Fibroblast of mammary gland (primary cell): ENCODE measurements at places on chromosomes 16 and 17.

- DNase-seq = no peak
Observed at GRCh38 chr16:11258553-11259492, 2.8 kb upstream of the SOCS1 start.

- no peak for DNase-seq
Observed at GRCh38 chr17:4509923-4510617, 11.4 kb downstream of the SPNS2 start.

GRCh38 chr16:23403547-23403946 is 49.4 kb downstream of the COG7 start:
- DNase-seq = peak; percentile 27

DNA sequence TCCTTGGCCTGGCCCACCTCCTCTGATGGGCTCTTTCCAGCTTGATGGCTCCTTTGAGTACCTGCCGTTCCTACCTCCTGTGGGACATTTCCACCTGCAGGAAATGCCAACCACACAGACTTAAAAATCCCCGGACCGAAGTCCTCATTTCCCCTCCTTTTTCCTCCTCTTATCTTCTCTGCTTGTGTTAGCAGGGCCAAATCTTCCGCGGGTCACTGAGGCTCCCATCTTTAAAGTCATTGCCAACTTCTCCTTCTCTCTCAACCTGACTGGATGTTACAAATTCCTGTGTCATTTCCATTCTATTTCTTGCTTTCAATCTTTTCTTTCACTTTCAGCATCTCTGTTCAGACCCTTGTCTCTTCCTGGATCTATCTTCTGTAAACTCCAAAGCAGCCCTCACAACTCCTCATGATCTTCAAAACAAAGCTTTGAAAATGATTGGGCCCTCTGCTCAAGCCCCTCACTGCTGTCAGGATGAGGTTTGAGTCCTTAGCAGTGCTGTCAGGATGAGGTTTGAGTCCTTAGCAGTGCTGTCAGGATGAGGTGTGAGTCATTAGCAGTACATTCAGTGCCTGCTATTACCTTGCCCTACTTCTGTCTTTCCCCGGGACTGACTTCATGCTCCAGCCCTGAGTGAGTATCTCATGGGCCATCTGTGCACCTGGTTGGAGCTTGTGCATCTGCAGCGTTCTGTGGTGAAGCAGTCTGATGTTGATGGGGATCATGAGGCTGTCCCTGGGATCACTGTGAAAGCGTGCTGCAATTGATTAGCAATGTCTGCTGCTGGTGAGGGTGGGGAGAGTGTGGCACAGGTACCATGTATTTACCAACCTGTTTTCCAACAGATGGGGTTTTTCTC is 100.1 kb downstream of the IRF8 start:
- DNase-seq = no peak

DNA sequence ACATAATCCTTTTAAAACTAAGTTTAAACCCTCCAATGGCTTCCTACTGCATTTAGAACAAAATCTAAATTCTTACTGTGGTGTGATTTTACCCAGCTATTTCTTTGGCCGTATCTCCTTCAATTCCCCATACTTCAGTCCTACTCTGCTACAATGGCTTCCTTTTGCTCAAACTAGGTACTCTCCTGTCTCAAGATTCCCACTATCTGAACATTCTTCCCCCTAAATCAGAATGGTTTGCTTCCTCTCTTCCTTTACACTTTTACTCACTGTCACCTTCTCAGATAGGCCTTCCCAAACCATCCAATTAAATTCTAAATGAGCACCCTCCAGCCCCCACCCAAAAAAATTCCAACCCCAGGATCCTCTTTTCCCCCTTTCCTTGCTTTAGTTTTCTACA is 109.2 kb downstream of the BRIP1 start:
- DNase-seq = no peak

DNA sequence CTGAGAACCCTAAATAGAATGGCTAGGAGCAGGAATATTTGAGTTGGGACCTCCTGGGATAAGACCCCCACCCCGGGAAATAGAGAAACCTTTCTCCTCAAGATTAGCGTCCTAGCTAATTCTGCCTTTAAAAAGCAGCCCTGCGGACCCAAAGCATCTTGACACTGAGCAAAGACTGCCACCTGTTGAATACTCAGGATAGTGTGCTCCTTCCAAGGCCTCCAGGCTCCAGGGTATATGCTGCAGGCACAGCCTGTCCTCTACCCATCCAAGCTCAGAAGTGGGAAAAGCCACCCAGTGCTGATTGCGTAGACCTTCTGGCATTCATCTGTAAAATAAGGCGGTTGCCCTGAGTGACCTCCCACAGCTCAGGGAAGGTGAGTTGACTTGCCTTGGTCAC is 456.2 kb upstream of the DYNLRB2 start:
- peak; percentile 26 for DNase-seq

- peak; percentile 23 for DNase-seq
Observed at GRCh38 chr17:2485543-2485942, 26.1 kb downstream of the METTL16 start.

DNA sequence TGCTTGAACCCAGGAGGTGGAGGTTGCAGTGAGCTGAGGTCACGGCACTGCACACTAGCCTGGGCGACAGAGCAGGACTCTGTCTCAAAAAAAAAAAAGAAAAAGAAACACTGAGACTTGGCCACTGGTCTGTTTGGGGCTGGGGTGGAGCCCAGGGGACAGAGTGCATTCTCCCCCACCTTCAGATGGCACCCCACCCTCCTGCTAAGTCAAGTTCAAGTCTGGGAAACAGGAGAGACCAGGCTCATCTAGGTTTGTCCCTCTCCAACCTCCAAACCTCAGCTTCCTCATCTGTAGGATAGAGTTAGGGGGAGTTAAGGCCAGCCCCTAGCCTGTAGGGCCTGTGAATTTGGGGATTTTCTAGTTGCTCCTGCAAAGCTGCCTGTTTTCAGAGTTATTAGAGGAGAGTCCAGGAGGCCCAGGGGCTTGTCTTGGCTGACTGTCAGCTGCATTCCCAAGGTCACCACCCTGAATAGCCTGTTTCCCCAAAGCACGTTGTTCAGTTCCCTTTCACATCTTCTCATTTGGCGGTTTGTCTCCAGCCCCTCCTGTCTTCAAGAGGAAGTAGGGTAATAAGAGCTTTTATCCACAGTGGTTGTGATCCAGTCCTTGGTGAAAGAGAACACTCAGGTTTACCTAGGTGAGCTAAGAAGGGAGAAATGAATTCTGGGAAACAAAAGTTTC is 2.2 kb downstream of the MT3 start:
- no peak for DNase-seq

DNA sequence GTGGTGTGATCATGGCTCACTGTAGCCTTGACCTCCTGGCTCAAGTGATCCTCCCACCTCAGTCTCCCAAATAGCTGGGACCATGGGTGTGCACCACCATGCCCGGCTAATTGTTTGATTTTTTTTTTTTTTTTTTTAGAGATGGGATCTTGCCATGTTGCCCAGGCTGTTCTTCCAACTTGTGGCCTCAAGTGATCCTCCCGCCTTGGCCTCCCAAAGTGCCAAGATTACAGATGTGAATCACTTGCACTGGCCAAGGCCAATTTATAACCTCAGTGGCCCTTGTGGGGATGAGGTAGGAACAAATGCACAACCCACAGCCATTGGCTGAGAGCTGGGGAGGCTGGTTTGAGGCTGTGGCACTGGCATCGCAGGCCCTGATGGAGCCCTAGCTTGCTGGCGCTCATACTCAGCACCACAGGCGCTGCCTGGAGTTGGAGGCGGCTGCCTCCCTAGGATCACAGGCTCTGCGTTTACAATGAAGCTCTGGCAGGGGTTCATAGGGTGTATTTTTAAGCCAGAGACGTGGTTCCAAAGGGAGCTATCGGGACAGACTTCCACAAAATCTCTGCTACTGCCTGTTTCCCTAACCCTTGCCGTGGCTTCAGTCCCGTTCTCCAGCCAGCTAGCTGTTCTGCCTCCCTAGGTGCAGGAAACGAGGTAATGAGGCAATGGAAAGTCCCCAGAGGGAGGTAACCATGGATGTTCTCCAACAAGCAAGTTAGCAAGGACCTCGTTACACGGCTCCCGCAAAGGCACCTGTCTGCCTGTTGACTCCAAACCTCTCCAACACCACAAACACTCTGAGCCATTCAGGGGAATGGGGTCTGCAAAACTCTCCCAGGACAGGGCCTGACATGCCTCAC is 2.9 kb downstream of the ABCA3 start:
- no peak for DNase-seq

GRCh38 chr16:56972403-56973293 is 10.9 kb downstream of the CETP start:
- DNase-seq = no peak

DNA sequence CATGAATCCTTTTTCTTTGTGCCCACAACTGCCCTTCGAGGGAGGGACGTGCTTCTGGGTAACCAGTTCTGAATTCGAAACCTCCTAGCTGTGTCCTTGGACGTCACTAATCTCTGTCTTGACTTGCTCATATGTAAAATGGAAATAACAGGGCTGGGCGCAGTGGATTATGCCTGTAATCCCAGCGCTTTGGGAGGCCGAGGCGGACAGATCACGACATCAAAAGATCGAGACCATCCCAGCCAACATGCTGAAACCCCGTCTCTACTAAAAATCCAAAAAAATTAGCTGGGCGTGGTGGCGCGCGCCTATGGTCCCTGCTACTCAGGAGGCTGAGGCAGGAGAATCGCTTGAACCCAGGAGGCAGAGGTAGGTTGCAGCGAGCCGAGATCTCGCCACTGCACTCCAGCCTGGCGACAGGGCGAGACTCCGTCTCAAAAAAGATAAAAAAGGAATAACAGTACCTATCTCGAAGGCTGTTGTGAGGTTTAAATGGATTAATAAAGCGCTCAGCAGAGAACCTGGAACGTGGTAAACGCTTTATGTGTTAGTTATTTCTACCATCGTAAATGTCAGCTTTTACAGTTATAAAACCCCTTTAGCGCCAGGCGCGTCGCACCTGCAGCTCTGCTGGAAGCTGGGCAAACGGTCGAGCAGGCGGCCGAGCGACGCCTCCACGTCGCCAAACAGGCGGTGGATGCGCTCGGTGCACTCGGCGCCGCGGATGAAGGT is 641 bp downstream of the COG8 start:
- no peak for DNase-seq

DNA sequence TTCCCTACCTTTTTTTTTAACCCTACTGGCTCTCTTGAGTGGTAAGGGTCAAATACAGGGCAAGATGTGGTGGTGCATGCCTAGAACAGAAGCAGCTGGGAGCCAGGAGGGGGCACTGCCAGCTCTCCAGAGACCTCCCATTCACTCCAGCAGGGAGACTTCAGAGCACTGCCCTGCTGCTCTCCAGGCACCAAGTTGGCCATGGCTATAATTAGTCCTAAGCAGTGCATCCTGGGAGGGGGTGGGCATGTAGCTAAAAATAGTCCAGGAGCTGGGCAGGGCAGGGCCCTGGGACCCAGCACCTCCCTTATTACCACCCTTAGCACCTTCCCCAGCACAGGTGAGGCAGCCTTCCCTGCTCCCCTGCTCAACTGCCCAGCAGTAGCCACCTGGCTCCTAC is 3.5 kb downstream of the CORO6 start:
- DNase-seq = peak; percentile 48

DNA sequence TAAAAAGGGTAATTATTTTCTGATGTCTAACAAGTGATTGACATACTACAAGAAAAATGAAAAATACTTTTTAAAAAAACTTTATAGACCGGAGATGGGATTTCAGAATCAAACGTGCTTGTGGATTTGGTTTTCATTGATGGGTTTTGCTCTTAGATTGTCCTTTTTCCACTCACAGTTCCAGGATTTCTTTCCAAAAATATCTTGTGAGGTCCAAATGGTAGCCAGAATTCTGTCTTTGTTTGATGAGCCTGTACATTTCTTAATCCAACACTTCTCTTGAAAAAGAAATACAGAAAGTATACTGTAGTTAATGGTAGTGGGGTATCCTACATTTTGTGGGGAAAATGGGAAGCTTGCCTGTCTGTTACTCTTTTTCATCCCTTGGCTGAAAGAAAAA is 329.3 kb downstream of the KCNJ2 start:
- DNase-seq = no peak

DNA sequence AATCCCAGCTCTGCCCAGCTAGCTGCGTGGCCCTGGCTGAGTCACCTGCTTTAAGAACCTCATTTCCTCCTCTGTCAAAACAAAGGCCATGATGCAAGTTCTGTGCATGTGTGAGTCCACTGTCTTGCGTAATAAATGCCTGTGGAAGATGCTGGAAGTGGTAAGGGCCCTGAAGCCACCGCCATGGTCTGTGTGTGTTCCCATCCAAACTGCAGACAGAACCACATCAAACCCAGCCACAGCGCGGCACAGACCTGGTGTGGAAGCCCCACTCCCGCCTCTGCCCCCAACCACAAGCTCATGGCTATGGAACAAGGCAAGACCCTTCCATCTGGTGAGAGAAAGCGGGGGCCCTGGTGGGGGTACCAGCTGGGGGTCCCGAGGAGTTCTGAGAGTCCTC is 26.0 kb downstream of the NECAB2 start:
- peak; percentile 98 for DNase-seq

DNA sequence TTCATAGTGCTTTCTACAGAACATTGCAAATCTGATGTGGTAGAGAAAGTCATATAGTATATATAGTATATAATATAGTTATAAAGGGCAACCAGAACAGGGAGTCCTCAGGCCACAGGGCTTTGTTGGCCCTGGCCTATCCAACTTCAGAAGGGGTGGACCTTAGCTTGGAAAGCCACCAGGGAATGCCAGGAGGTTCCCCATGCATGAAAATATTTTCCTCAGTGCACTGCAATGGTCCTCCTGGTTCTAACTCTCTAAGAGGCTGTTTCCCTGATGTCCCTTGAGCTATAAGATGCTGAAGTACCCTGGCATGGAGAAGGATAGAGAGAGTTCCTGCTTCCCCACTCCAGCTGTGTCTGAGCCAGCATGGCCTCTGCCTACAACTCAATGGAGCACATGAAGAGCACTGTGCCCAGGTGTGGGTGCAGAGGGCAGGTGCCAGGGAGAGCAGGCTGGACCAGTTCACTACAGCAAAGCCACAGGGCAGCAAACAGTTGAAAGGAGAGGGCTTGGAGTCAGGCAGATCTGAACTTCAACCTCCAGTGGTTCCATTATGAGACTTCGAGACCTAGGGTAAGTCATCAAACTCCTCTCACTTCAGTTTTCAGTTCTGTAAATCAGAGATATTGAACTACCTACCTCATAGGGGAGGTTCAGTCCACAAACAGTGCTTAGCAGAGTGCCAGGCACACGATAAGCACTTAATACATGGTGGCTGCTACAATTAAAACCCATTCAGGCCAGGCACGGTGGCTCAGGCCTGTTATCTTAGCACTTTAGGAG is 183.1 kb downstream of the SALL1 start:
- no peak for DNase-seq

- peak; percentile 32 for DNase-seq
Observed at GRCh38 chr16:15777533-15778203, 79.2 kb downstream of the MYH11 start.

DNA sequence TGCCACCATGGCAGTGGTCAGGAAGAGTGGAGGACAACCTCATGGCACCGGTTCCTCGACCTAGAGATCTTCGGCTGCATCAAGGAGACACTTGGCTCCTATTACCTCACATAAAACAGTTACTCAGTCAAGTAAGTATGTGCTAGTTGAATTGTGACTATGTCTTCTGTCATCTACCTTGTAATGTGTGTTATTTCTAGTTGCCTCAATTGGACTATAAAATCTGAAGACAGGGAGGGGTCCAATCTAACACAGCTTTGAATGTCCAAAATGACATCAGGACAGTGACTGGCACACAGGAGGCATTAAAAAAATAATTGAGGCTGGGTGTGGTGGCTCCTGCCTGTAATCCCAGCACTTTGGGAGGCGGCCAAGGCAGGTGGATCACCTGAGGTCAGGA is 17.2 kb downstream of the C16orf86 start:
- no peak for DNase-seq
